Effector CD4-positive, alpha-beta T cell (primary cell): ENCODE measurements at places on chromosomes 6 and 20.

DNA sequence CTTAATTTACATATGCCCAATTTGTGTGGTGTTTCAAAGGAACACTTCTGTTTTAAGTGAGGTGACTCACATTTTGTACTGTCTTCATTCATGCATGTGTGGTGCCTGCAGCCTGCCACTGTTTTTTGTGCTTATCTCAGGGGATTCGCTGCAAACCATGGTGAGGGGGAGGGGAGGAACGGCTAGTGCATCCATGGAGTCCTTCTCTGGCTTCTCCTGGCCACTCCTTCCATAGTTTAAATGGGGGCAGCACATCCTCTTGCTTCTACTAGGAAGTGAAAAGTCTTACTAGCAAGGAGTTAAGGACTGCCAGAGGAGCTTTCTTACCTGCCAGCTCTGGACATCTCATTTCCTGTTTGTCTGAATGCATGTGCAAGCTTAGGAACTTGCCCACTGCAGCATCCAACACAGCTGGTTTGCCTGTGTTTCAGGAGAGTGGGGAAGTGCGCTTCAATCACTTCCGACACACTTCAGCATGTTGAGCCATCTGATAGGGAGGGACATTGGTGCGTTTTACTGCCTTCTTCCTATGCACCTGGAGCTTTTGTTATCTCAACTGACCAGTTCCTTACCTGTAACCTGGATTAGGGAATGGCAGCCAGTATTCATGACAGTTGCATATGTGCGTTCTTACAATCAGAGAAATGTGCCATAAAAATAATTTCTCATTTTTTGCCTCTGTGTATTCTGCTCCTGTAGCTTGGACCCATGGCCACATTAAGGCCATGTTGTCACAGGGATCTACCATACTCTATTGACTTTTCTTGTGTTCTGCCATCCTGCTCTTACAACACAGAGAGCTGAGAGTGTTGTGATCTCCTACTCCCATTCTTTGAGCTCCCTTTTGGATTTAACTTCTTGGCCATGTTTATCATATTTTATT, 211.3 kb downstream of the ARID1B start:
- no peak for DNase-seq

DNA sequence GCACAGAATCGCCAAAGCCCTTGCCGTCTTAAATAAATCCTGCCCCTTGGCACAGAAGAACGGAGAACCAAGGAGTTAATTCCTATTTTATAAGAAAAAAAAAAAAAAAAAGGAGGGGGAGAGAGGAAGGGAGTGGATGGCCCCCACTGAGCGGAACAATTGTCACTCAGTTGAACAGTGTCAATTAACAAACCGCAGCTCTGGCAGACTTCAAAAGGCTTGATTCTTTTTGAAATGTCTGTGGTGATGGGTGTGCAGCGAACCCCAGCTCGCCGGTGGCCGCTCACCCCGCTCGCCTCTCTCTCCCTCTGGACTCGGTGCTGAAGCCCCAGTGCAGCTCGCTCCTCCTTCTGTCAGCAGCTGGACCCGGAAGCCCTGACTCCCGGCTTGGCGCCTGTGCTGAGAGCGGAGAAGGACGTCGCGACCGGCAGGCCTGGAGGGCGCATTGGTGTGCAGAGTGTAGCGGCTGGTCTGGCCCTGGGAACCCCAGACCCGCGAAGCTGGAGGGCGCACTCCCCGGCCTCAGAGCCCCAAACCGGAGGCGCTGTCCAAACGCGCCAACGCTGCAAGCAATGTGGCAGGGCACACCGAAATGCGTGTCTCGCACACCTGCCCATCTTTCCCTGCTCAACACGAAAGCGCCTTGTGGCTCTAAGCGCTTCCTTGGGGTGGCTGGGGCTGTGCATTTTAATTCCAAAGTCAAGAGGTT, 3.4 kb downstream of the LINC00237 start:
- no peak for DNase-seq

DNA sequence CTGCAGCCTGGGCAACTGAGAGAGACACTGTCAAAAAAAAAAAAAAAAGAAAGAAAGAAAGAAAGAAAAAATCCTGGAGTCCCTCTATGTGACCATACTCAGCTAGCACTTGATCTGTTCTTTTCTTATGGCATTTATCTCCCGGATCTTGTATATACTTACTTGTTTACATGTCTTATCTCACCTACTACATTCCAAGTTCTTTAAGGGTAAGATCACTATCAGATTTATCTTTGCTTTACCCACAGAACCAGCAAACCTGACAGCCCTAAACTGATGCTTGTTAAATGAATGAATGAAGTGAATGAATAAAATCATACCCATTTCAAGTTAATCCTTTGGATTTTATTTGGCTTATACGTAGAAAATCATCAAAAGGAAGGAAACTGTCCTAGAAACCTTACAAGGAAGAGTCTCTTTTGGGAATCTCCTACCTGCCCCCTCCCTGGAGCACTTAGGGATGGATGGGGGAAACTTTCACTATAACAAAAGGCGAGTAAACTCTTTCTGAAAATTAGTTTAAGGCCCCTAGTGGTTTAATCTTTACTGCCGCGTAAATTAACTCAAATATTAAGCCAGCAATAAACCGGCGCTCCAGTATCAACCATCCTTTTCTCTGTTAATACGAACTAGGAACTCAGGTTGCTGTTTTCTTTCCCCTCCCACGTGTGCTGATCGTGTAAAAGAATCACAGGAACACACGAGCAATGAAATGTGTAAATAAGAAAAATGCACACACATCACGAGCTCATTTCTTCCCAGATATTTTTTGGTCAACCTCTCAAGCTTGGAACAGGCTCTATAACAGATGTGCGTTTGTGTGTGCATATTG, 1.3 kb upstream of the UTRN start:
- DNase-seq = no peak

DNA sequence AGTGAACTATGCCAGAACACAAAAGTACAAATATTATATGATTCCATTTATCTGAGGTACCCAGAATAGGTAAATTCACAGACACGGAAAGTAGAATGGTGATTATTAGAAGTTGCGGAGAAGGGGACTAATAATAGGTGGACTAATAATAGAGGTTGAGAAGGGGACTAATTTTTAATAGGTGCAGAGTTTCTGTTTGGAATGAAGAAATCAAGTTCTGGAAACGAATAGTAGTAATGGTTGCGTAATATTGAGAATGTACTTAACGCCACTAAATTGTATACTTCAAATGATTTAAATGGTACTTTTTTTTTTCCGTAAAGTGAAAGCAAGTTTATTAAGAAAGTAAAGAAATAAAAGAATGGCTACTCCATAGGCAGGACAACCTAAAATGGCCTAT, 33.2 kb downstream of the B4GALT5 start:
- DNase-seq = no peak

- DNase-seq = no peak
Measured at GRCh38 chr6:41451039-41451438, 95.1 kb upstream of the FOXP4 start.
